ENCODE measurements at places on chromosomes 6 and 20. TPM values are rescaled to one million over a fixed set of nuclear protein-coding genes. Genes with fewer than 3 reads are reported as not detected.

Gene TGM2
- total RNA-seq, result 0.76 TPM

Gene LY6G6F
- total RNA-seq, result 1.6 TPM

Gene FAM184A
- total RNA-seq, result 2.1 TPM

Gene HMGCLL1
- not detected for total RNA-seq

Gene CDSN
- total RNA-seq, result not detected

Gene RPS6KA2
- total RNA-seq, result 5.9 TPM

Gene MRAP2
- total RNA-seq, result not detected

Gene CST1
- total RNA-seq, result not detected

Gene MTFR2
- 4.5 TPM for total RNA-seq

Gene FAM83C
- total RNA-seq, result not detected

Gene DEFB124
- total RNA-seq, result not detected

Gene TMEM244
- total RNA-seq, result not detected

Gene MLN
- not detected for total RNA-seq

Gene DEFB128
- not detected for total RNA-seq

All from T-helper 17 cell (primary cell).